ENCODE measurements at places on chromosomes 16 and 17.
A peak's percentile ranks its signal among the peaks of the same experiment; 100 is the strongest.

DNA sequence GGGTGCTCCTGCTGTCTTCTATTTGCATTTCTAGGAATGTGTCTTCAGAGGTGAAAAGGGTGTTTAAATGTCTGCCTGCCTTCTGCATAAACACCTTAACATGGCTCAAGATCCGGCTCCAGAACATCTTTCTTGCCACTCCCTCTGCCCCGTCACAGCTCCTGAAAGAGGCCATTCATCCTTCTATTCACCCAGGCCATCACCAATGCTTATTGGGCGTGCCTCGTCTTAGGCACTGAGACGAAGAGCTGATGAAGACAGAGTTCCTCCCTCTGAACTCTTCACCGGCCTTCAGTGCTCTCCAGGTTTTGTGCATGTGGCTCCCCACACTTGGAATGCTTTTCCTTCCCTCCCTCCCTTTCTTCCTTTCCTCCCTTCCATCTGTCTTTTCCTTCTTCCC lies 386.7 kb downstream of the UTP18 start:
- no peak for DNase-seq

GRCh38 chr17:35773679-35774425 lies 13.2 kb downstream of the C17orf50 start:
- DNase-seq = no peak

DNA sequence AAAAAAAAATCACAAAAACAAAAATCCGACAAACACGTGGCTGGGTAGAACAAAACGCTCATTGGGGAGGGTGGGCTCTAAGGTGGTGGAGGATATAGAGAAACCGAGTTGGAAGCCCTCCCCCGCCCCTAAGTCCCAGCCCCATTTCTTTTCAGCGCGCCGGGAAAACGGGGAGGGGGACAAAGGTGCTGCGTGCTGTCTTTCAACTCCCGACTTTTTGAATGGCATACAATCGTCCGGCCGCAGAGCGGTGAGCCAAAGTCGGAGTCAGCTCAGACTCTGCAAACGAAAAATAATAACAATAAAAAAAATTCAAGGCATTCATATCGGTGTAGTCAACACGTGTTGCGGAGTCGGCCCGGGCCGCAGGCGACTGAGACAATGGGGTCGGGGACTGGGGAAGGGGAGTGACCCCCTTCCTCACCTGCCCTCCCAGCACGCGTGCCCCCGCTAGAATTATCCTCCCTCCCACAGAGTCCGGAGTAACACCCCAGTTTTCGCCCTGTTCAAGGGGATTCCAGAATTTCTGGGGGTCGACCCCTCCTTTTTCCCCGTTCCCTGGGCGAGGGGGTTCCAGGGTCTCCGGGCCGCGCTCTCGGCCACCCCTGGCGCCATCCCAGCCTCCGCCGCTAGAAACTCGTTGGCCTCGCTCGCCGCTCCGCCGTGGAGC lies 1.7 kb upstream of the IGF2BP1 start:
- DNase-seq = no peak

GRCh38 chr17:333626-334396 lies 18.8 kb downstream of the RPH3AL start:
- DNase-seq = peak; percentile 73

DNA sequence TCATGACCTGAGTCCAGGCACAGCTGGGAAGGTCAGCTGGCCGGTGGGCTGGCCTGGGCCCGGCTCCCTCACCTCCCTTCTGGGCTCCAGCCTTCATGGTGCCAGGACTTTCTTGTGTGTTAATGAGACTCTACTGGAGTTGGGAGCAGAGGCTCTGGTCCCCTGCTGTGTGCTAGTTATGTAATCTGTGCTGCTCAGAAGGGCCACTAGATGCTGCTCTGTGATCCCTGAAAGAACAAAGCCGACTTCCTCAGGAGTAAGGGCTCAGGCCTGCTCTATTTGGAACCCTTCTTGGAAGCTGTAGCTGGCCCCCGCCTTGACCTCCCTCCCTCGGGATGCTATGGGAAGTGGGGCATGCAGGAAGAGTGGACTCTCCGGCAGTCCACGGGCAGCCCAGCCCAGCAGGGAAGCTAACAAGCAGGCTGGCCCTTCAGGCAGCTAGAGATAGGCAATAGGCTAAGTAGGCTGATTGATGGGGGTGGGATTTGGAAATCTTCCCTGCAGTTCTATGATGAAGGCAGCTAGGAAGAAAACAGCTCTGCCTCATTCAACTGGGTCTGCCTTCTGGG lies 3.3 kb upstream of the CDK5R1 start:
- peak; percentile 56 for DNase-seq

Data from amniotic epithelial cell (primary cell).